DMS 273 treated with DMSO at 0.1 percent for 48 hours (cell line): ENCODE measurements at places on chromosomes 7 and 10.

DNA sequence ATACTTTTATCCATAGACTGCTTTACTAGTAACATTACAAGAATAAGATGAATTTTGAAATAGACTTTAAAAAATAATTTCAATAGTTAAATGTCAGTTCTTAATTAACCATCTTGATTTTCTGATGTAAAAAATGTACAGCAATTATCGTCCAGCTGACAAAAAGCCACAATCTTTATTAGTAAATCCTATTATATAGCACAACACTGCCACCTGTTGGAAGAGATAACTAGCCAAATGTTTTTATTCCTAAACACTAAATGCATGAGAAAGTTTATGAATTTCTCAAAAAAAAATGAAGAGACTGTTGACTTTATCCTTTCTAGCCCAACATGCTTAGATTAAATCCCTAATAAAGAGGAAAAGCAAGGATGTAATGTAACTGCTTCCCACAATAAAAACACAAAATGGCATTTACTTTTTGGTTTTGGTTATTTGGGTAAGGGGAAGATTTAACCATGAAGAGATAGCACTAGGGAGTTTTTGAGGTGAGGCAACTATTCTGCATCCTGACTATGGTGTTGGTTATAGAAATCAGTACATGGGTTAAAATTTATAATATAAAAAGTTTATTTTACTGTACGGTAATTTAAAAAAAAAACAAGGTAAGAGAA is 8.0 kb downstream of the COA1 start:
- peak; percentile 42 for DNase-seq

DNA sequence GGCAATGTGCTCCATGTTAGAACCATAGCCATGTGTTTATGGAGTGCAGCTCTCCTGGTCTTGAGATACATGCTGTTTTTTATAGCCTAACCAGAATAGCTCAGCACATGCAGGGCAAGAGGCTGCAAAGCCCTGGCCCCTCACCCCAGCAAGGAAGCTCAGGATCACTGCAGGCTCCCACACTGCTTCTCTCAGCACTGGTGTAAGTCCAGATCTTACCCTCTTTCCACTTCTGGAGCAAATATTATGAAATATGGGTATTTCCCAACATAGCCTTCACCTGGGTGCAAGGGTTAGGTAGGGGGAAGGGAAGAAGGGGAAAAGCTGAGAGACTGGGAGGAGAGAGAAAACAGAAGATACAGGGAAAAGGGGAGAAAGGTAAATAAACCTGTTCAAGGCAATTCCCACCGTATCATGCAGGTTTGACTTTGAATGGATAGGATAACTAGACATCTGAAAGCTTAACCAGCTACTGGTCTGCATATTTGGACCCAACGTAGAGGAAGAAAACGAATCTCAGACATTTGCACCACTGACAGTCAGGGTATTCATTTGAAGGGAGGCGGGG is 19.7 kb downstream of the SKIDA1 start:
- no peak for DNase-seq

- DNase-seq: no peak
Observed at GRCh38 chr7:155282671-155283070, 15.0 kb upstream of the INSIG1 start.

GRCh38 chr10:96560966-96561887 is 25.6 kb downstream of the TM9SF3 start:
- DNase-seq: no peak

DNA sequence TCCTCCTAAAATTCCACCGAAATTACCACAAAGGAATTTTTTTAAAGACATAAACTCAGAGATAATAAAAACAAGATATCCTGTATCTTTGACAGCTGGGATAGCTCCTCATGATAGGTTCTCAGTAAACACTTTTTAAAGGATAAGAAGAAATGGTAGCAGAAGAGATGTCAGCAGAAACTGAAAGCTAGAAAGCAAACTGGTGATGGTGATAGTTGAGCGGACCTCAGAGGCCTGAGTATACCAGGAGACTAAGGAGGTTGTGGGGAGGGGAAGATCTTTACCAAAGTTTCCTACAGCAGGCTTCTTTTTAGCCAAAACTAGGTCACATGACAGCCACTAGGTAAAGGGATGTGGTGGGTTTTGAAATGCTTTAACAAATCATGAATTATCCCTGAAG is 22.5 kb downstream of the PCGF5 start:
- DNase-seq: no peak

GRCh38 chr7:76257973-76258372 is 44.5 kb upstream of the HSPB1 start:
- DNase-seq: no peak

GRCh38 chr7:25953859-25954258 is 198.1 kb upstream of the NFE2L3 start:
- no peak for DNase-seq

- no peak for DNase-seq
Observed at GRCh38 chr7:41820111-41820671, 117.3 kb upstream of the INHBA start.

DNA sequence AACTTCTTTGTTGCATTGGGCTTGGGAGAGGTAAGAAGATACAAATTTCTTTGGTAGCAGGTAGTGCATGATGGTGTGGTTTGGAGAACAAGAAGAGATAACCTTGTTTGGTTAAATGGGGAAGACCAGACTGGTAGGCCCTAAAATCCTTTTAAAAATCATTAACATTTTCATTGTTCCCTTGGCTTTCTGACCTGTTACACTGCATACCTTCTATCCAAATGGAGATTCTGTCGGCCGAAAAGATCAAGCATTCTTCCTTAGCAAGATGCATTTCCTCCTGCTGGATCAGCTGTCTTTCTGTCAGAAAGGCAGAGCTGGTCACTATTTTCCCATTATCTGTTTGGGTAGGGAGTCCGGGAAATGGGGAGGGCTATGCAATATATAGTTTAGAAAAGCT is 33.7 kb downstream of the AGK start:
- no peak for DNase-seq

DNA sequence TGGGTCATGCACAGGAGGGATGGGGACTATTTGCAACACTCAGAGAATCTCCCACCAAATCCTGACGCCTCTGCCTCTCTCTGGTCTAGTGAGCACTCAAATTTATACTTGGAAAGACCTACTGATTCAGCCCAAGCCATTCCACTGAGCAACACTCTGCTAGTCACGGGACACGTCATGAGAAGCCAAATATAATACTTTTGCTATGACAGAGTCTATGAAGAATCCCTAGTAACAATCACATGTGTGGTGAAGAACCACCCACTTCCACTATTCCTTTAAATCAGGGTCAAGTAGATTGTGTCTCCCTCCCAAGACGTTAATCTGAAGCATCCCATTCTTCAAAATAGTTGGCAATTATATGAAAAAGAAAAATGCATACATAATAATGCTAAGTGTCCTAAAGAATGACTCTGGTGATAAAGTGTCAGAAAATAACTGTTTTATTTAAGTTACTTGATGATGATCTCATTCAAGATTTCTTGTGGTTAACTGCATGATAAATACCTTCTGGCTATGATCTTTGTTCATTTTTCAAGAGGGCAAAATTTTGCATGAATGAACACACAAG is 28.5 kb downstream of the CHCHD3 start:
- DNase-seq: no peak

DNA sequence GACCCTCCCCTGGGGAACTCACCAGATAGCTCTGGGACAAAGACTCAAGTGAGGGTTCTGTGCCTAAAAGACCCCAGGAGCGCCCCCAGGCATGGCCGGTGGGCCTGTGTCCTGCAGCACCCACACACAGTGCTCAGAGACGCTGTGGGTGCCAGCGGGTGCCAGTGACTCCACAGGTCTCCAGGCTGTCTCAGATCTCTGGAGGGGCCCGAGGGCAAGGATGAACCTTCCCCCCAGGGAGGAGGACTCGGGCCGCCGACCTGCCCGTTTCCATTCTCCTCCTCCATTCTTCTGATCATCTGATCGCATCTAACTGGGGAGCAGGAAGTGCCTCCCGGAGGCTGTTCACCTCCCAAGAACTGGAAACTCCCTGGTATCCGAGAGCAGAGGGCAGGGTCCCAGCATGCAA is 980 bp downstream of the ADAM8 start:
- no peak for DNase-seq
